ENCODE measurements at places on chromosomes 12 and 14.

DNA sequence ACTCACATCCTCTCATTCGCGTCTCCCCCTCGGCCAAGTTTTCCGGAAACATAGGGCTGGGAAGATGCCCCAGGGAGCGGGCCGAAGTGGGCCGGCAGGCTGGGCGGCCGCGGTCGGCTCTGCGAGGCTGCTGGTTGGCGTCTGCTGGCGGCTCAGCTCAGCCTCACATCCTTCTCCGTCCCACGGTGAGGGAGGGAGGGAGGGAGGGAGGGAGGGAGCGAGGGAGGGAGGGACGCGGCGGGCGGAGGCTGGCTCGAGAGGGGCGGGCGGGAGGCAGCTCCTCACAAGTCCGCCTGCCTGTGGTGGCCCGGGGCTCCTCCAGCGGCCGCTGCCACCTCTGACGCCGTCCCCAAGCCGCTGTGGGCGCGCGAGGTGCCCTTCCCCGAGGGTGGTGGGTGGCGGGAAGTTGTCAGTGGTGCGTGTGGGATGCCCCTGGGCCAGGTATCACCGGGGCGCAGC, 93.8 kb downstream of the RFLNA start:
- DNase-seq: no peak

DNA sequence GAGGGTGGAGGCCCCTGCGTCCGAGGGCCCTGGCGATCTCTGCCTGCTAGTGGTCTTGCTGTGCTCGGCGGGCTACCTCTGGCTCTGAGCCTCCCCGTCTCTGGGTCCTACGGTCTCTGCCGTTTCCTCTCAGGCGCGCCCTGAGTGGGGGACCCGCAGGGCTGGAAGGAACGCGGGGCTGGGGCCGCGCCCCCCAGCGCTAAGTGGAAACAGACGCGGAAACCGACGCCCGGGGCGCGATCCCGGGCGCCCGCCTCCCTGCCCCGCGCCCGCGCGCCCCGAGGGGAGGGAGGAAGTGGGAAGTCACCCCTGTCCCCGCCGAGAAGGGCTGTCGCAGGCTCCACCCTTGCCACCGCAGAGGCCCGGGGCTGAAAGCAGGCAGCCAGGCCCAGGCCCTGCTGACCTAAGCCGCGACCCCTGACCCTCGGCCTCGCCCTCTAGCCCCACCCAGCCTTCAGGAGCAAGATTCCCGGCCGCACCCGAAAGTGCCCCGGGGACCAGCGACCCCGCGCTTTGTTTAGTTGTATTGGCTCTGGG, 831 bp downstream of the CRIP1 start:
- DNase-seq: no peak

GRCh38 chr12:52268212-52268611, 6.2 kb upstream of the KRT86 start:
- no peak for DNase-seq

GRCh38 chr14:49875640-49876198, 17.2 kb upstream of the ARF6 start:
- DNase-seq: no peak
